ENCODE measurements at places on chromosomes 1 and 21.

GRCh38 chr1:17420391-17420918 lies 19.0 kb downstream of the RCC2 start:
- DNase-seq = no peak

- DNase-seq = no peak
Observed at GRCh38 chr1:111587509-111588174, 31.9 kb upstream of the RAP1A start.

DNA sequence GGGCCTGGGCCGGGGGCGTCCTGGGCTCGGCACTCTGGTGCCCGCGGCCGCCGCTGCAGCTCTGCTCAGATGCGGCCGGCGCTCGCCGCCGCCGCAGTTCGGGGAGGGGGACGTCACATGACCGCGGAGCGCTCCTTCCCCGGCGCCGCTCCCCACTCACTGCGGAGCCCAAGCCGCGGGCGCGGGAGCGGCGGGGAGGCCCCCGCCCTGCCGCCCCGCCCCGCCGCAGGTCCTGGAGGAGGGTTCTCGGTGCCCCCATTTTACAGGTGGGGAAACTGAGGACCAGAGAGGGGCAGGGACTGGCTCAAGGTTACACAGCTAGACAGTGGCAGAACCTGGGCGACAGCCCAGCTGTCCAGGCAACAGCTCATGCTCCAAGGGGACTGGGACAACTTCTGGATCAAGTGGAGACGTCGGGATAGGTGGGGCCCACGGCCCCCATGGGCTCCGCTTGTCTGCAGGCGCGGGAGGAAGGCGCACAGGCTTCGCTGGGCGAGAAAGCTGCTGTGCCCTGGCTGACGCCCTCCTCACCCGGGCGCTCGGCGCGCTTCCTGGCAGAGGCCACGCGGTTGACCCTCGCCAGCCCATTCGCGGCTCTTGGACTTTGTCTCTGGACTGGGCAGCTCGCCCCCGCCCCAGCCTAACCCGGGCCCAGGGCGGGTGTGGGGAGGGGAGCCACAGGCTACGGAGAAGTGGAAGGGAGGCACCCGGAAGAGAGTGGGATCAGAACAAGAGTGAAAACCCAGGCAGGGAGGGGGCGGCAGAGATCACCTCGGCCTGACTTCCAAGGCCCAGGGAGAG lies at the start of gene RAP1GAP:
TSS of gene RAP1GAP (minus strand) at position 100 of the 801 bp plus-strand sequence. CDS start 49,325 bp downstream, outside the sequence.
- DNase-seq = no peak

DNA sequence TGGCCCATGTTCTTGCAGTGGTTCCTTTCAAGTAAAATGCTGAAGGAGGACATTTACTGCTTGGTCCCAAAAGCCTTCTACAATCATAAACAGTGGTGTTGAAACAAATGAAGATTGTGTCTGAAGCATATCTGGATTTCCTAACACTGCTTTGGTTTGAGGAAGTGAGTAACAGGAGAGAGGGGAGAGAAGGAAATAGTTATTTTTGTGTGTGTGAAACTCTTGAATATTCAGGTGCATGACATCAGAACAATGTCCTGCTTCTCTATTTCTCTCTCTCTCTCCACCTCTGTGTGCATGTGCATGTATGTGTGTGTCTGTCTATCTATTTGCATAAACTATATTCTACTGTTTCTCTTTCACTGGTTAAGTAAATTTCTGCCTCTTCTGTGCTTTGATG lies 61.4 kb upstream of the TNFSF18 start:
- no peak for DNase-seq

- no peak for DNase-seq
Observed at GRCh38 chr1:183480971-183481441, 8.7 kb downstream of the SMG7 start.

- DNase-seq = no peak
Observed at GRCh38 chr1:234014208-234014607, 109.7 kb downstream of the SLC35F3 start.

DNA sequence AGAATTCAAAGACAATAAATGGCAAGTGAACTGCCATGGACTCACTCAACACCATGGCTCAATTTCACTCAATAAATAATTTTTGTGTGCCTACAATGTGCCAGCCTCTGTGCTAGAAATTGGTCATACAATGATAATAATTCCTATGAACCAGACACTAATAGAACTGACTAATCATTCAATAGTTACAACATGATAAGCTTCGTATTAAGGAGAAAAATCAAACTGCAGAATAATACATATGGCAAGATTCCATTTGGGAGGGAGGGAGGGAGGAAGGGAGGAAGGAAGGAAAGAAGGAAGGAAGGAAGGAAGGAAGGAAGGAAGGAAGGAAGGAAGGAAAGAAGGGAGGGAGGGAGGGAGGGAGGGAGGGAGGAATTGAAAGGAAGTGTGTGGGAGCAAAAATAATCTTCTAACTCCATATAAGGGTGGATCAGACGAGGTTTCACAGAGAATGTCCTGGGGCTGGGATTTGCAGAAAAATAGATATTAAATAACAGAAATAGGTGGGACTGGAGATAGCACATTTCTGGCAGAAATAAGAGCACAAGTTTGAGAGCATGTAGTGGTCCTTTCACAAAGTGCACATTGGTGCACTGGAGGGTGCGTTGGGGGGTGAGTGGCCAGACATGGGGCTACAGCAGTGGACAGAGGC lies 52.9 kb downstream of the JAK1 start:
- no peak for DNase-seq

- DNase-seq = no peak
Observed at GRCh38 chr21:42763581-42764442, 110.4 kb downstream of the PDE9A start.
